ENCODE measurements at places on chromosomes 6 and 20.

DNA sequence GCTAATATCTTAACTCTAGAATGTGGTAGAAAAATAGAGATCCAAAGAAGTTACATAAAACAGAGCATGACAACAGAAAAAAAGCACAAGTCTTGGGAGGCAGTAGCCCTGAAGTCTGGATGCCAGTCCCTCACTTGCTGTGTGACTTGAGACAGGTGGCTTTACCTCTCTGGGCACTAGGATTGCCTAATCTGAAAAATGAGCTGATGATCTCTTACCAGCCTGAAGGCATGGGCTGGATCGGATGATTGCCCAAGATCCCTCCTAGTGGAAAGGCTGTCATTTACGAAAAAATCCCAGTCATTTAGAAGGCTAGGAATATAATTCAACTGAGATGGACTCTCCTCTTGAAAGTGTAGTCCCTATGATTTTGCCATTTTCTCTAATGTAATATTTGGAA is 10.9 kb upstream of the GCM1 start:
- no peak for DNase-seq

- no peak for DNase-seq
Observed at GRCh38 chr6:72626126-72626525, 4.3 kb downstream of the KCNQ5 start.

DNA sequence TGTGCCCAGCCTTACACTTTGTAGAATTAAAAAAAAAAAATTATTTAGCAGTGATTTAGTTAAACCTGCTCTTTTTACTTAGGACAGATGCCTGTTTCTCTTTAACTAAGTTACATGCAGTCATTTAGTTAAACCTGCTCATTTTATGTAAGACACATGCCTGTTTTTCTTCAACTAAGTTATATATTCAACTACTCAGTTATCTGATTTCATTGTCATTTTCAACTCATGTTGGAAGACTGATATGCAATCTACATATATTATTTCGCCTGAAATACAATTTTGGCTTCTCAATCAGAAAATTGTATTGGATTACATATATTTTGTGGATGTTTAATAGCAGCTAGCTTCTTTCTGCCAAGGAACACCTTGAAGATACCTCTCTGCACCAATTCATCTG is 171.1 kb downstream of the COL19A1 start:
- no peak for DNase-seq

- DNase-seq = peak; percentile 12
Observed at GRCh38 chr6:19838442-19839236, 1.5 kb downstream of the ID4 start.

GRCh38 chr20:31630187-31630790 is 7.4 kb upstream of the COX4I2 start:
- DNase-seq = no peak

- DNase-seq = no peak
Observed at GRCh38 chr20:58603721-58604120, 47.4 kb upstream of the STX16 start.

GRCh38 chr6:120357447-120357846 is 976.8 kb downstream of the TBC1D32 start:
- DNase-seq = no peak

Measured in NCI-H2107 (cell line).